Left ventricle myocardium superior (tissue), 1 donor: ENCODE measurements at places on chromosomes 5 and 9. TPM values are rescaled to one million over a fixed set of nuclear protein-coding genes. Genes with fewer than 3 reads are reported as not detected.

Gene LCN12
- total RNA-seq: 3.6 TPM

Gene DCTN4
- total RNA-seq: 43.5 TPM

Gene GARIN3
- not detected for total RNA-seq

Gene BOD1
- total RNA-seq: 49.8 TPM

Gene TAF11L9
- not detected for total RNA-seq

Gene PDGFRB
- total RNA-seq: 47.8 TPM

Gene HTR4
- total RNA-seq: not detected

Gene CDKN2B-AS1
- 0.17 TPM for total RNA-seq

Gene PLK2
- total RNA-seq: 72.3 TPM

Gene TMC1
- not detected for total RNA-seq

Gene RUSC2
- 30.3 TPM for total RNA-seq

Gene GPX3
- 537 TPM for total RNA-seq

Gene DMRT3
- not detected for total RNA-seq

Gene SPINK5
- 0.22 TPM for total RNA-seq

Gene ARSI
- 0.25 TPM for total RNA-seq

Gene ADGRD2
- not detected for total RNA-seq

Gene DBH
- total RNA-seq: not detected

Gene SEMA6A
- total RNA-seq: 6.4 TPM

Gene RASGRF2
- total RNA-seq: 6.5 TPM

Gene TAF1L
- total RNA-seq: not detected

- no peak for DNase-seq
These were observed 552.0 kb upstream of the KLF4 start for GRCh38 chr9:108041551-108041950.

DNA sequence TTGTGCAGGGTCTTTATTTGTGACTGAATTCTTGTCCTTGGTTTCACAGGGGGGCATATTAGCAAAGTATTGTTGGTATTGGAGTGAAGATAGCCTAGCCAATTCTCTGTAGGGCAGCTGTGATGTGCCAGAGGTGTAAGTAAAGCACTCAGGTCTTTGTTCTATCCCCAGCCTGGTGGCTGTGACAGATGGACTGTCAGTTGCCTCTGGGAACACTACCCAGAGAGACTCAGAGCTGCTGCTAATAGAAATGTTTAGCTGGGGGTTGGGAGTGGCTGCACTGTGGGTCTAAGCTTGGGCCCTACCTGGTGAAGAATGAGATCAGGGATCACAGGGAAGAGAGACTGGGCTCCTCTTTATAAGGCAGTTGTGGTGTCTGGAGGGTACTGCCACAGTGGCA lies 1006.5 kb upstream of the TYRP1 start:
- DNase-seq: no peak

DNA sequence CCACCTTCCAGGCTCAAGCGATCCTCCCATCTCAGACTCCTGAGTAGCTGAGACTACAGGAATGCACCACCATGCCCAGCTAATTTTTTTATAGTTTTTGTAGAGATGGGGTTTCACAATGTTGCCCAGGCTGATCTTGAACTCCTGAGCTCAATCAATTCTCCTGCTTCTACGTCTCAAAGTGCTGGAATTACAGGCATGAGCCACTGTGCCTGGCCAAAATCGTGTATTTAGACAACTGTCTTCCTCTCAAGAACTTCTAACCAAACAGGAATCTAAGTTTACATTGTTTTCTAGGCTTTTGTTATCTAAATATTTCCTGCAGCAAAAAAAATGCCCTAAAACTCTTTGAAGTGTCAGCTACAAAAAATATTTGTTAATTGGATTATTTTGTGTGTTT lies 78.8 kb downstream of the NLN start:
- no peak for DNase-seq

DNA sequence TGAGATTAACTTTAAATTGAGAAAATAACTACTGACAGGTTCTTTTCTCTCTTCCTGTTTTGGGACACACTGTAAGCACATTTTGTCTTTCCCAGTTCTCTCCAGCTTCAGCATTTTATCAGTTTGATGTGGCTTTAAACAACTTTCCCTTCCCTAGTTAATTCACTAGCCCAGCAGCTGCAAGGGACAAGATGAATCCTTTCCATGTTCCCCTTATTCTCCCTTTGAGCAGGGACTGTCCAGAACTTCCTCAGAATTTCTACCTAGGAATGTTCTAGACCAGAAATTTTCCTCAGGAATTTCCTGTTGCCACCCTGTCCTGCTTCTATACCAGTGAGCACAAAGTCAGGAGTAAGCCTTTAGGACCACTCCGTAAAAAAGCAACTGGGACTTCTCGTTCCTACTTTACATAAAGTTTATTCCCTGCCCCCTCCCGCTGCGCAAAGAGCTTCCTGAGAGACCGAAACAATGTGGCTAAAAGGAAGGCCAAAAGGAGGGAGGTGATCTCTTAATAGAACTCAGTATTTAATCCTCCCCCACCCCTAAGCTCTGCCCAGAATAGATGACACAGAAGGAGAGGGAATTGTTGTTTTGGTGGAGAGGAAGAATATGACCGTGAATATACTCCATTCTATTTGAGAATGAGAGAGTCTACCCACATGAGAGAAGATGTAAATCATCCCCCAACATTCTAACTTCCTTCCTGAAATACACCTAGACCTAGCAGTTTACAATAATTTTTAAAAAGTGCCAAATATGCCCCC lies 61.9 kb downstream of the GLIS3 start:
- DNase-seq: no peak

DNA sequence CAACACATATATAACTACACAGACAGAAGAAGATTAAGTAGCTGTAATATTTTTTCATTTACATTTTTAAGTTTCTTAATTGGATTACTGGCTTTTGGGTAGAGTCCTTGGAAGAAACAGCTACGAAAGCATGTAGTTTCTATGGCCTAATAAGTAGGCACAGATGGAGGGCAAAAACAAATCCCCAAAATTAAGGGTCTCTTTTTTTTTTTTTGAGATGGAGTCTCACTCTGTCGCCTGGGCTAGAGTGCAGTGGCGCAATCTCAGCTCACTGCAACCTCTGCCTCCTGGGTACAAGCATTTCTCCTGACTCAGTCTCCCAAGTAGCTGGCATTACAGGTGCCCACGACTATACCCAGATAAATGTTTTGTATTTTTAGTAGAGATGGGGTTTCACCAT lies 27.1 kb upstream of the MTMR12 start:
- DNase-seq: no peak

DNA sequence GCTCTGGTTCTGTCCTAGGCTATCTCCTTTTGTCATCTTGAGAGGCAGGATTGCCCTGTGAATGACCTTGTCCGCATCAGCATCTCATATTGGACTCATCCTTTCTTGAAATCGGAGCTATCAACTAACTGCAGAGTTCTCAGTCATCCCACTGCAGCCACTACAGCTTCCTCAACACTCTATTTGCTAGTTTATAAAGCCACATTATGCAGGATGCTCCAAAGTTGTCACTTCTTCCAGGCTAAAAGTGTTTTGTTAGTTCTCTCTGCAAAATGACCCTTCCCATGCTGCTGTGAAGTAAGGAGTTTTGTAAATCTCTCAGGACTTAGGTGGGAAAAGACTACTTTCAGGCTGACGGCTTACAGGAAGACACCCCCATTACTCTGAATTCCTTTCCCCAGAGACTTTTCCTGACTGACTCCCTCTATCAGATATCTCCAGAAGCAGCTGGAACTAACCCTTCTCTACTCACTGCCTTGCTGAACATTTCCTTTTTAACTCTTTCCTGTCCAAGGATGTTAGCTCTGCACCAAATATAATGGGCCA lies 257.6 kb downstream of the NFIB start:
- DNase-seq: no peak

DNA sequence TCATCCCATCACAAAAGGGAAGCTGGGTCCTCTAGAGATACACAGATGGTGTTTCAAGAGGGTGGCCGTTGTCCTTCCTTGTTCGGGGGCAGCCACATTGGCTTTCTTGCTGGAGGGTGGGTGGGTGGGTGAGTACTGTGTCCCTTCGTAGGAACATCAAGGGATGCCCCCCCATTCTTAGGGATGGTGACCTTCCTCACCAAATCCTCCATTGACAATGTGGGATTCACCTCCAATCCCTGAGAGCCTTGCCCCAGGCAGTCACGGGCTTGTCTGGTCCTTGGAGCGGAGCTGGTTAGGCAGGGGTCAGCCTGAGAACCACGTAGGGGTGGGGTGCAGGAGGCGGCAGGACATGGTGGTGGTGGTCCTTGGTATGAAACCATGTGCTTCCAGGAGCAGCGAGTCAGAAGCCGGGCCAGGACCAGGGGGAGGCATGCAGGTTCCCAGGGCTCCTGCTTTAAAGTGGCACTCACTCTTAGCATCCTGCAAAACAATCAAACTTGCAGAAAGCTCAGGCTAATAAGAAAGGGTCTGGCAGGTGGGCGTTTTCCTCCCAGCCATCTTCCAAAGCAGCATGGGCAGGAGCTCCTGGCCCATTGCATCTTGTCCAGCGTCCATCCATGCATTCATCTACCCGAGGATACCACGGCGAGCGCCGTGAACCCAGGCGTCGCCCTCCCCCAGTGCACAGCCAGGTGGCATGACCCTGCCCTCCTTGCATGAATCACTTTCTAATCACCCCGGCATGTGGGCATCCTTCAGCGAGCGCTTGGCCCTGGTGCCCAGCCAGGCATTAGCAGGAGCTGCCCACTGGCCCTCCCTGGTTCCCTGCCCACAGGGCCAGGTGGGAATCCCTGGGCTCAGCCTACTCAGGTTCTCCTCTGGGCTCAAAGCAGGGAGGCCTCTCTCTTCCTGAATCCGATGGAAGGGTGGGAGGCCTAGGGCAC lies 76.4 kb downstream of the NTNG2 start:
- DNase-seq: no peak

DNA sequence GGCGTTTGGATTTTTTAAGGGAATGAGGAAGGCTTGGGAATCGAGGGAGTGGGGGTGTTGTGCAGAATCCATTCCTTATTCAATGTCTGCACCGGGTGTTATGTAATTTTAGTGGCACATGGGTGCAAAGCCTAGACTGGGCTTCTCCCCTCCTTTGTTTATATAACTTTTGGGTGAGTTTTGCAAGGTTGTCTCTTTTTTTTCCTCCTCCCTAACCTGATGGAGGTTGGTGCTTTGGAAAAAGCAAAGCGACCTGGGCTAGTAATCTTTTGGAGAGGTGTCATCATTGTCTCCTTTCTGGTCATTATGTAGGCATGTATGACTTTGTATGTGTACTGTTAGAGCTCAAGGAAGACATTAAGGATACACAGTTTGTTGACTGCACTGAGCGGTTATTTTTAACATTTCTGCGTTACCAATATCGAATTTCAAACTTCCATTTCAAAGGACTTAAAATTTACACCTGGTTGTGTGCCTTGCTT lies 3.1 kb downstream of the SMARCA2 start:
- DNase-seq: no peak

- DNase-seq: no peak
These were observed 500.9 kb downstream of the EFNA5 start for GRCh38 chr5:107169867-107170266.

- no peak for DNase-seq
These were observed 43.0 kb upstream of the SHB start for GRCh38 chr9:38112049-38112448.

GRCh38 chr5:156800929-156801328 lies 49.2 kb upstream of the PPP1R2B start:
- no peak for DNase-seq

- no peak for DNase-seq
These were observed 198.6 kb downstream of the TRIO start for GRCh38 chr5:14341571-14342230.

GRCh38 chr9:135931349-135931820 lies 24.0 kb upstream of the CAMSAP1 start:
- DNase-seq: no peak

DNA sequence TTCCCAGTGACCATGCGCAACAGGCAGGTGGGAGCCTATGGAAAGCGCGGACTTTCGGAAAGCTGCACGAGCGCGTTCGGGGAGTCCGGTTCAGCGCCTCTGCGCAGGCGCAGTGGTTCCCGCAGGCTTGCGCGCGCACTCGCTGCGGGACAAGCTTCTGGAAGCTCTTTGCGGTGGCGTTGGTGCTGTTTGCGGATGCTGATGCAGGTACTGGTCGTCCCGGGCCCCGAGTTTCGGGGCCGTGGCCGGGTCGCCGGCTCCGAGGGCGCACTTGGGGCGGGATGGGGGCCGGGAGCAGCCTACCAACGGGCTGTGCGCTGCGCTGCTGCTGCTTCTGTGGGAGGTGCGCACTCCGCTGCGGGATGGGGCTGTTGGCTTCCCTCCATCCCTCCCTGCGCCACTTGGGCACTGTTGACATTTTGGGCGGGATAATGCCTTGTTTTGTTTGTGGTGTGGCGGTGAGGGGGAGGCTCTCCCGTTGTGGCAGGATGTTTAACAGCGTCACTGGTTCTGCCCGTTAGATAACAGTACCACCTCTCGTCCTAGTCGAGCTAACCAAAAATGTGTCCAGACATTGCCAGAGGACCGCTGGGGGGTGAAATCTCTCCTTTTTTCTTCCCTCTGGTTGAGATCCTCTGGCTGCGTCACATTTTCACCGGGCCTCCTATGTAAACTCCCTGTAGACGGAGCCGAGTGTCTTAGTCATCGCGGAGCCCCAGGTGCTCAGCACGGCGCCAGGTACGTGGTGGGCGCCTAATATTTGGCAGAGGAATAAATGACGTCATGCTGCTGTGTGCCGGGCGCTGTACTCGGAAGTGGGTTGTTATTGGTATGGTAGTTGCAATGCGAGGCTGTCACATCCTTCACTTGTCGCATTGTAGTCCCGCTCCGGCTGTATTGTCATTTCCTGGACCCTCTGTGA lies at the start of gene ZNF483:
Gene ZNF483, plus strand, starts transcription at position 124 of the 922 bp plus-strand sequence. CDS start 2,217 bp downstream, outside the sequence.
- DNase-seq: peak; percentile 91

GRCh38 chr9:105295986-105296385 lies 51.5 kb downstream of the SLC44A1 start:
- no peak for DNase-seq

DNA sequence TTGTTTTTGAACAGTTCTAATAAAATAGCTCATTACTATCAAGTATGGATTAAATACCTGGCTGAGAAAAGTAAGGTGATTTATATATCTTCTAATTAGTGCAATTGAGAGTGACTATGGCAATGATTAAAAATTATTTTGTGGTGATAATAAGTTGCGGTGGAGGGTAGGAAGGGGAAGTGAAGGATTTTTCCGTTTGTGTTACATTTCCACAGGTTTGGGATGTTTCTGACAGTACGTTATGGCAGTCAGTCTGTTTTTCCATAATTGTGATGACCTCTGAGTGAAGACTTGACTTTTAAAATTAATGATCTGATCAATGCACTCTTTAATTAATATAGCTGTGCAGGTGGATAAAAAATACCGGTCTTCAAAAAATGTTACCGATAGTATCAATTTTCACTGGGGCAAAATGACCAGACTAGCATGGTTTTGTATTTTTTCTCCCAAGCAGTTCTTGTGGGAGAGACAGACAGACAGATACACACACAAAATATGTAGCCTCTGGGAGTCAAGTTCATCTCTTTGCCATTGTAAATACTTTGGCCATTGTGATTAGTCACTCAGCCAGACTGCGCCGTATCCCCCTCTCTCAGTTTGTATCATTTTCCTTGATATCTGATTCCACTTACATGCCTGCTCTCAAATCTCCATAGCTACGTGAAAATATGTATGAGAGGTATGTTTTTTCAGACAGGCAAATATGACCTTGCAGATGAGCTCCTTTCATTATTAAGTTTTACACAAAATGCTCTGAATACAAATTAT lies 60.2 kb downstream of the ARHGAP26 start:
- no peak for DNase-seq
